ENCODE measurements at places on chromosomes 5 and 9.

DNA sequence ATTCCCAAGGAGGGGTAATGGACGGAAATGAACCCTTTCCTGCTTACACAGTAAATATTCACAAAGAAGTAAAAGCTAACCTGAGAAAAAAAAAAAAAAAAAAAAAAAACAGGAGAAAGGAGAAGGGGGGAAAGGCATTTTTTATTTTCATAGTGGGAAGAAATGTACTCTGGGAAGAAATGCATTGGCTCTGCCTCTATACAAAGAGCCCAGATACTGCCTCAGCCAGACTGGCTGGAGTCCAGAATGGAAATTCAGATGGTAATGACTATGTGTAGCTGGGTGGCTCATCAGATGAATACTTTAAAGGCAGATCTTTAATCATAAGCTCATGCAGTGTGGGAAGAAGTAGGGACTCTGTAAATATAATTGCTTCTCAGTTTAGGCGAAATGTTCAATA is 124.9 kb upstream of the ZNF608 start:
- peak; percentile 35 for DNase-seq

DNA sequence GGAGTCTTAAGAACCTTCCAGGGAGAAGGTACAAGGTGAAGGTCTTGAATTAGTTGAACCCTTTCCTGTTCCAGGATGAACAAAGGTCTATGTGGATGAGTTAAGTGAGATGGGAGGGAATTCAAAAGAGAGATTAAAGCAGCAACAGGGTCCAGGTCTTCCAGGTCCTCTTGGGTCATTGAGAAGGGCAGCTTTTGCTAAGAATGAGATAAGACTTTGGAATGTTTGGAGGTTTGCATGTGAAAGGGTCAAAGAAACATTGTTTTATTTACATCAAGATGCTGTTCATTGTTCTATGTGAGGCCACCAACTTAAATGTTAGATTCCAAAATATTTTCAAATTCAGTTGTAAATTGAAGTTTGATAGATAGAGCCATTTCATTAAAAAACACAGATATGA is 463.9 kb downstream of the ANXA1 start:
- DNase-seq = no peak

DNA sequence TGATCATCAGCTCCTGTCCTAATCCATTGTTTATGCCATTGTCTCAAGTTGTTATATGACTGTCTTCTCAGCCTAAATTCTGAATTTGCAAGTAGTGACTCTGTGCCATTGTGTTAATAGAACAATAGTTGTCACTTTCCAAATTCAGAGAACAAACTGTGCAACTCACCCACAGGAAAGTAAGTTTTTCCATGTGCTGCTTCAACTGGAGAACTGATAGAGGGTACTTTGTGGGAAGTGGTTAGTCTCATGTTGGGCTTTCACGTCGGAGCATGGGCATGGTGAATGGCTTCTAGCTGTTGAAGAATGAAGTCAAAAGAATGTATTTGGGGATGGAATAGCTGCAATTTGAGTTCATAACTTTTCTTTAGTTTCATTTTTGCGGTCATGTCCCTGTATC is 146.0 kb downstream of the CD180 start:
- DNase-seq = no peak

DNA sequence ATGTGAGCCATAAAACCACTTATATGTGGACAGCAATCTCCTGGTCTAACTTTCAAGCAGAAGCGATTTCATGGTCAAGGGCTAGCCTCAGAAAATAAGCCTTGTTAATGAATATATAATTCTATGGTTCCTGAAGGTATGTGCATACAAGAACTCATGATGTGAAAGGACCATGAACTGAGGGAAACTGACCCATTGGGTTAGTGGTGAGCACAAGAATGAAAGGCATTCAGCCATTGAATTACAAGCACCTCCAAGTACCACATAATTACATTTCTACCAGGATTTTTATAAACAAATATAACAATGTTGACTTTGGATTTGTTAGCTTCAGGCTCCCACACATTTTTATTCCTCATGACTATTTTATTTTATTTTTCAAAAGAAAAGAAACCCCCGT is 459.0 kb downstream of the TLE4 start:
- peak; percentile 6 for DNase-seq

GRCh38 chr5:43401827-43402226 is 10.4 kb downstream of the CCL28 start:
- peak; percentile 6 for DNase-seq

DNA sequence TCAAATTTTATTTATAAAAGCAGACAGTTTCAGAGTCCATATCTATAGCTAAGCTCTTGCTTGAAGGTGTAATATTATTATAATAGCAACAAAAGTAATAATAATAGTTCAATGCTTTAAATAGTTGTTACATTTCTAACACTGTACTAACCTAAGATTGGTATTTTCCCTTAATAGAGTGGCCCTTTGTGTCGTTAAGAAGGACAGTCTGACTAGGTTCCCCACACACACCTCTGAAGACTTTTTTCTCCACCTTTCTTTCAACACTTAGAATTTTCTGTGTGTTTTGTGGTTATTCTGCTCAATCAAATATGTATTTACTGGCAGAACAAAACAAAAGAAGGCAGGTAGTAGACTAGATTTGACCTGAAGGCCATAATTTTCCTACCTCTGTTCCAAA is 223.2 kb upstream of the ACO1 start:
- DNase-seq = no peak

- DNase-seq = peak; percentile 71
These were observed 367.7 kb upstream of the PRR16 start for GRCh38 chr5:120096413-120096812.

DNA sequence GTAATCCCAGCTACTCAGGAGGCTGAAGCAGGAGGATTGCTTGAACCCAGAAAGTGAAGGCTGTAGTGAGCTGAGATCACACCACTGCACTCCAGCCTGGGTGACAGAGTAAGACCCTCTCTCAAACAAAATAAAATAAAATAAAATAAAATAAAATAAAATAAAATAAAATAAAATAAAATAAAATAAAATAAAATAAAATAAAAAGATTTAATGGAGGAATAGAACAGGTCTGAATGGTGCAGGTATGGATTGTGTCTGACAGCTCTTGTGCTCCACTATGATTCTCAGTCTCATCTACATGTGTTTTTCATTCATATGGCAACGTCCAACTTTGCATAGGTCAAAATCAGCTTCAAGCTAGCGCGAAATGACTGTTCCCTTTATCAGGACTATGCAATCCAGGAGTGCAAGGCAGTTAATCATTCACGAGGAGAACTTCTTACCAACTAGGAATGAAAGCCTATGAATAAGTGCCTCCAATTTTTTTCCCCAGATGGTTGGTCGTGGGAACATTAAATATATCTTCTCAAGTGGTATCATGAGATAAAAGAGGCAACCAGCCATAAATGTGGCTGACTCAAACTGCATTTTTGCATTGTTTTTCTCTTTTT is 1392.3 kb upstream of the CDH9 start:
- no peak for DNase-seq

DNA sequence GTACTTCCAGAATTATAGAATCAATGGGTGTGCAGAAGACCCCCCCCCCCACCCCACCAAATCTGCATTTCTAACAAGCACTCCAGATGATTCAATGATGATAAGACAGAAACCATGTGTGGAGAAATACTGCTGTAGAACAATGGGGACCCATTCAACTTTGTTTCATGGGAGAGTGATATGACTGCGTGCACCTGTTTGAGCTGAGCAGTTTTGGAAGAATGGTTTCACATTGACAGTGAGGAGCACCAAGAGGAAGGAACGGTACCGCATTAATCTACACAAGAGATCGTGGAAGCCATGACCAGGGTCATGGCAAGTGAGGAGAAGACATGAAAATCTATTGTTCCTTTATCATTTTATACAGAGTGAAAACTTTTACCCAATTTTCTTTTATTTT is 202.7 kb downstream of the CD180 start:
- DNase-seq = no peak

- peak; percentile 44 for DNase-seq
These were observed 528.9 kb downstream of the AGTPBP1 start for GRCh38 chr9:85212887-85213286.

DNA sequence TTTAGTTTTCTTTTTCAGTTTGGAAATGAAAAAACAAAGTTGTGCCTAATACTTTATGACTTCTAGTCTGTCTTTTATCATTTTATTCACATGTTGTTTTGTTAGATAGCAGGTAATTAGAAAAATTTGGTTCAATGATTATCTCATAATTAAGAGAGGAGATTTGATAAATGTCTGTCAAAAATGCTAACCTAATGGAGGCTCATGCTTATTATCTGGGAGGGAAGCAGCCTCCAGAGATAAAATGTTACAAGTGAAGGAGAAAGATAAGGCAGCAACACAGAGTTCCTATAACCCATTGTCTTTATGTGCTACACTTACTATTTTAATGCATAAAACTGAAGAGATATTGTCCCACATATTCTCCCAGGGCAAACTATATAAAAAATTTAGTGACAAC is 53.5 kb downstream of the SLC27A6 start:
- DNase-seq = no peak

DNA sequence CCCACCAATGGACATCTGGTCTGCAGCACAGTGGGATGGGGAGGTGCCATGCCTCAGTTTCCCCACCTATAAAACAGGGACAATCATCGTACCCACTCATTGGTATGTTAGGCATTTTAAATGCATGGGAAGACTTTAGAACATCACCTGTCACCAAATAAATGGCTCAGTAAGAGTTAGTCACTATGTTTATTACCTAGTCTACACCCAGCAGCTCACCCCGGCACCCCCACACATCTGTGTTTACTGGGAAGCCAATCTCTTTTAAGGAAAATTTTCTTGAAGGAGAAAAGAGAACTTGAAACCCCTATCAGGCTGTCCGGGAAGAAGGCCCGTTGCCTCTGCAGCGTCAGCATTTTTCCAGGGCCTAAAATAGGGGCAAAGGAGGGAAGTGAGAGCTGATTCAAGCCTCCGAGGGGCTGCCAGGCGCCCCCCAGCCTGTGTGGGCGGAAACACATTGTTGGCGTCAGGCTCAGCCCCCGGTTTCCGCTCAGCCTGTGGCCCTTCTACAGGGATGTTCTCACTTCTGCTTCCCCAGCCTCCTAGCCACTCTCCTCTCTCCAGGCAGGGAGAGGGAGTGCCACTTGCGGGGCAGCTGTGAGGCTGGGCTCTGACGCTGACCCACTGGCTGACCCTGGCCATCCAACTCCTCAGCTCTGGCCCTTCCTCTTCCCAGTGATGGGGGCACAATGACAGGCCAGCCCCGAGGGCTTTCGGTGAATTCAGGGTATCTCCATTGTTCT is 4.6 kb downstream of the CSF1R start:
- DNase-seq = peak; percentile 19

GRCh38 chr9:99778836-99779235 is 42.8 kb upstream of the NR4A3 start:
- no peak for DNase-seq

GRCh38 chr9:2741441-2742158 is 24.3 kb downstream of the KCNV2 start:
- no peak for DNase-seq

- peak; percentile 24 for DNase-seq
These were observed 430.8 kb upstream of the TNC start for GRCh38 chr9:115548609-115549260.

- DNase-seq = no peak
These were observed 23.6 kb downstream of the ZFP62 start for GRCh38 chr5:180837478-180837877.

- DNase-seq = peak; percentile 3
These were observed 412.9 kb downstream of the ZSWIM6 start for GRCh38 chr5:61744690-61745619.

- no peak for DNase-seq
These were observed 6.0 kb downstream of the BRD3 start for GRCh38 chr9:134061688-134062371.

DNA sequence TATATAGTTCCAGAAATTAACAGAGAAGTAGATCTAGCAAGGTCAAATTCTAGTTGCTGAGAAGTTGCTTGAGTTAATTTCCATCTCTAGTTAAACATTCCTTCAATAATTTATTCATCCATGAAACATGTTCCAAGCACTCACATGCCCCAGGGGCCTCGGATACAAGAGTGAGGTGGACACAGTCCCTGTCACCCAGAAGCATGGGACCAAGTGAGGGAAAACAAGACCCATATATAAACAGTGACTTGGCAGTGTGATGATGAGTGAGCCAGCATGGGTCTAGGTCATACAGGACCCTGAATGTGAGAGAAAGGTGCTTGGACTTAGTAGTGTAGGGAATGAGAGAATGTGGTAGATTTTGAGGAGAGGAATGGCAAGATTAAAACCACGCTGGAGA is 216.9 kb downstream of the TTLL11 start:
- DNase-seq = peak; percentile 72

GRCh38 chr5:75707911-75708509 is 9.2 kb downstream of the POC5 start:
- DNase-seq = peak; percentile 45

GRCh38 chr5:32522429-32523143 is 62.8 kb upstream of the SUB1 start:
- peak; percentile 90 for DNase-seq

- DNase-seq = no peak
These were observed 138.3 kb downstream of the HSD17B3 start for GRCh38 chr9:96163712-96164111.

DNA sequence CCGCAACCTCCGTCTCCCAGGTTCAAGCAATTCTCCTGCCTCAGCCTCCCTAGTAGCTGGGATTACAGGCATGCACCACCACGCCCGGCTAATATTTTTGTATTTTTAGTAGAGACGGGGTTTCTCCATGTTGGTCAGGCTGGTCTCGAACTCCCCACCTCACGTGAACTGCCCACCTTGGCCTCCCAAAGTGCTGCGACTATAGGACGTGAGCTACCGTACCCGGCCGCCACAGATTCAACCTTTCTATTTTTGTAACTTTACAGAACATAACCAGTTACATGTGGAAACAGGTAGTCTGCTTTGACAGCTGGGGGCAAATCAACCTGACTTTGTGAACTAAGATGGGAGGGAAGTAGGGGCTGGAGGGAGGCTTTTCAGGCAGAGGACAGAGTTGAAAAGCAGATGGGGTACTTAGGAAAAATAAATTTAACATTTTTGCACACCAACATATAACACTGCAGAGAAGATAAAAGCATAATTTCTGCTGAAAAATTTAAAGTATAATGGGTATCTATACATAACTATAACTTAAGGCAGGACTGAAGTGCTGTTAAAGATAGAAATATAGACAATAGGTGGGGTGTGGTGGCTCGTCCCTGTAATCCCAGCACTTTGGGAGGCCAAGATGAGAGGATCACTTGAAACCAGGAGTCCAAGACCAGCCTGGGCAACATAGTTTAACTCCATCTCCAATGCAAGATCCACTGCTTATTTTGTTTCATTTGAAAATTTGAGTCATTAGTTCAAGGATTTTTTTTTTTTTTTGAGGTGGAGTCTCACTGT is 5.1 kb downstream of the RPL37 start:
- DNase-seq = no peak

GRCh38 chr9:119967867-119968535 is 598.8 kb upstream of the BRINP1 start:
- no peak for DNase-seq

DNA sequence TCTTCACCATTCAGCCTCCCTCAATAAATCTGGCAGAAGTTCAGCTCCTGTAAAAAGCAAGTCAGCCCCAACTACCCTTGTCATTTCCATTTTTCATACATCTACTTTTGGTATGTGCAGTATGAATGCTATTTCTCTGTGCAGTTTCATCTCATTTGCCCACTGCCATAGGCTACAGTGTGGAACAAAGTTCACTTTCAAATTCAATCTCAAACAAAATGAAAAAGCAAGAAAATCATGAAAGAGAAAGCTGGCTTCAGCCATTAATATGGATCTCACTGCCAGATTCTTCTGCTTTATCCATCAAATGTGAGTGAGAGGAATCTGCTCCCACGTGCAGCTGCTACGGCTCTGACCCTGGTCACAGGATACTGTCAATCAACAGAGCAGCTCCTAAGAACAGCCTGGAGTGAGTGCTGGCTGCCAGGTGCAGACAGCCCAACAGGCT is 494.2 kb downstream of the ZNF608 start:
- DNase-seq = no peak

GRCh38 chr9:121984726-121985402 is 108.2 kb downstream of the TTLL11 start:
- peak; percentile 97 for DNase-seq

All from EH (cell line).